ENCODE measurements at places on chromosomes 7 and 10.

DNA sequence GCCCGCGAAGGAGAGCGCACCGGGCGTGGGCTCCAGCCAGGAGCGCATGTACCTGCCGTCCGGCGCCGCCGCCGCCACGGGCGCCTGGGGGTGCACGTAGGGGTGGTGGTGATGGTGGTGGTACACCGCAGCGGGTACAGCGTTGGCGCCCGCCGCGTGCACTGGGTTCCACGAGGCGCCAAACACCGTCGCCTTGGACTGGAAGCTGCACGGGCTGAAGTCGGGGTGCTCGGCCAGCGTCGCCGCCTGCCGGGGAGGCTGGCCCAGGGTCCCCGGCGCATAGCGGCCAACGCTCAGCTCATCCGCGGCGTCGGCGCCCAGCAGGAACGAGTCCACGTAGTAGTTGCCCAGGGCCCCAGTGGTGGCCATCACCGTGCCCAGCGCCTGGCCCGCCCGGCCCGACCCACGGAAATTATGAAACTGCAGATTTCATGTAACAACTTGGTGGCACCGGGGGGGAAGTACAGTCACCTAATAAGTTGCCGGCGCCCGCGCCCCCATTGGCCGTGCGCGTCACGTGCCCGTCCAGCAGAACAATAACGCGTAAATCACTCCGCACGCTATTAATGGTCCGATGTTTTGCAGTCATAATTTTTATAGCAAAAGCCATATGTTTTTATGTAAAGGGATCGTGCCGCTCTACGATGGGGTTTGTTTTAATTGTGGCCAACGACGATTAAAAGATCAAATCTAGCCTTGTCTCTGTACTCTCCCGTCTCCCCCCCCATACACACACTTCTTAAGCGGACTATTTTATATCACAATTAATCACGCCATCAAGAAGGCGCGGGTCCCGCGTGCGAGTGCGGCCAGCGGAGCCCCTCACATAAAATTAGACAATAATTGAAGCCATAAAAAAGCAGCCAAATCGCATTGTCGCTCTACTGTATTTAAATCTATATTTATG lies at the start of gene HOXA9:
TSS of gene HOXA9 (minus strand) at position 449 of the 907 bp plus-strand sequence. CDS start at position 369, 80 bp downstream.
- DNase-seq = no peak

- no peak for DNase-seq
These were observed 6.7 kb downstream of the BNIP3 start for GRCh38 chr10:131975003-131975402.

GRCh38 chr7:18770154-18770811 lies 274.7 kb downstream of the HDAC9 start:
- DNase-seq = no peak

- peak; percentile 79 for DNase-seq
These were observed 2.3 kb upstream of the NOS3 start for GRCh38 chr7:150988230-150989226.

GRCh38 chr10:6218692-6219493 lies 16.2 kb downstream of the PFKFB3 start:
- DNase-seq = no peak

- no peak for DNase-seq
These were observed 31.2 kb downstream of the GSTO2 start for GRCh38 chr10:104300002-104300735.

GRCh38 chr7:131800531-131800930 lies 244.1 kb upstream of the PODXL start:
- DNase-seq = no peak

DNA sequence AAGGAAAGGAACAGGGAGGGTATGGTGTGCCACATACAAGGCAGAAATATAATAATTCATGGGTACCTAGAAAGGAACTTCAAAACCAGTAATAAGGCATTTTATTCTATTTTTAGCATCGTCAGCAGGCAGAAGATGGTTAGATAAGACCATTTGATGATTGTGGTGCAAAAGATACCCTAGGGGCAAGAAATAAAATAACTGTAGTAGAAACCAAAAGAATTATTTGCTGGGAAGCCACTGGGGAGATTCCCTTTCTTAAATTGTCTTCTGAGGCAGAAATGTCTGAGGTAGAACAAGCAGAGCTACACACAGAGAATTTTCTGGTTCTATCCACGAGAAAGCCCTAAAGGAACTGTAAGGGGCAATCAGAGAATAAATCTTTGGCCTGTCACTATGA lies 64.3 kb upstream of the PCGF5 start:
- no peak for DNase-seq

- no peak for DNase-seq
These were observed 49.0 kb downstream of the SCIN start for GRCh38 chr7:12619461-12620069.

DNA sequence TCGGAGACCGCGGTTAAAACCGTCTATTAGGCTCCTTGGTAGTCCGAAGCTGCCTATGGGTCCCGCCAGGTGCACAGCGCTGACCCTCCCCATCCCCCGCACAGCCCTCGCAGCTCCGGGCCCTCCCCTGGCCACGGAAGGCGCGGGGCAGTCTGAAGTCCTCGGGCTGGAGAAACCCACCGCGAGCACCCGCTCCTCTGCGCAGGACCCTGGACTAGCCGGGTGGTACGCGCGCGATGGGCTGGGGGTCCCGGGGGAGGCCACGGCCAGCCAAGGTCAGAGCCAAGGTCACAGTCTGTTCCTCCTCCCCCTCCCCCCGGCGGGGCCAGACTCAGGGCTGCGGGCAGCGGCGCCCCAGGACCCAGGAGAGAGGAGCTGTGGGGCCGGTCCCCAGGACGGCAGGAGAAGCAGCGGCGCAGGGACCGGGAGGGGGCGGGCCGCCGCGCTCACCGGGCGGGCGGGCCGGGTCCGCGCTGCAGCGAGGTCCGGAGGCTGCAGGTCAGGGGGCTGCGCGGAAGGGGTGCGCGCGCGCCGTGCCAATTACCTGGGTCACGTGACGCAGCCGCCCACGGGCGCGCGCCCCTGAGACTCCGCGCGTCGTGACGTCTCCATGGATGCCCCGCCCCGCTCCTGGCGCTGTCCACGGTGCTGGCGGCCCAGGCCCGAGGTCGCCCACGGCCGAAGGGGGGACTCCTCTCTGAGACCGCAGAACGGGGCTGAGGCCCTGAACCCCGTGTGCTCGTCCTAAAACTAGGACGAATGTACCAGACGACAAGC lies at the start of gene OGDHL:
TSS of gene OGDHL (minus strand) at position 535 of the 777 bp plus-strand sequence. CDS start 3,731 bp downstream, outside the sequence.
- DNase-seq = peak; percentile 46

- no peak for DNase-seq
These were observed 99.6 kb upstream of the DIP2C start for GRCh38 chr10:788796-789748.

- no peak for DNase-seq
These were observed 1132.3 kb downstream of the XPNPEP1 start for GRCh38 chr10:108791030-108791429.

DNA sequence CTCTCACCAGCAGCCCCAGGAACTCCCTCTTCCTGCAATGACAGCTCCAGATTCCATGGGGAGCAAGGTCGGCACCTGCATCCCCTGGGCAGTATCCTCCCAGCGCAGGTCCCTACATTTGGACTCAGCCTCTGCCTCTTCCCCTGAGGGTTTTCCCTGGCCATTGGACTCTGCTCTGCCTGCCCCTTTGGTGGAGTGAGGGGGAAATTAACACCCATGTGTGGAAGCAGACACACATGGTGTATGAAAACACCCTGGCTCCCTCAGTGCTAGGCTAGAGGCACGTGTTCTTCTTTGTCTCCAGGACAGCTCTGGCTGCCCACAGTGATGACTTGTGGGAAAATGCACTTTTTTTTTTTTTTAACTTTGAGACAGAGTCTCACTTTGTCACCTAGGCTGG lies 8.4 kb downstream of the PRF1 start:
- DNase-seq = no peak

DNA sequence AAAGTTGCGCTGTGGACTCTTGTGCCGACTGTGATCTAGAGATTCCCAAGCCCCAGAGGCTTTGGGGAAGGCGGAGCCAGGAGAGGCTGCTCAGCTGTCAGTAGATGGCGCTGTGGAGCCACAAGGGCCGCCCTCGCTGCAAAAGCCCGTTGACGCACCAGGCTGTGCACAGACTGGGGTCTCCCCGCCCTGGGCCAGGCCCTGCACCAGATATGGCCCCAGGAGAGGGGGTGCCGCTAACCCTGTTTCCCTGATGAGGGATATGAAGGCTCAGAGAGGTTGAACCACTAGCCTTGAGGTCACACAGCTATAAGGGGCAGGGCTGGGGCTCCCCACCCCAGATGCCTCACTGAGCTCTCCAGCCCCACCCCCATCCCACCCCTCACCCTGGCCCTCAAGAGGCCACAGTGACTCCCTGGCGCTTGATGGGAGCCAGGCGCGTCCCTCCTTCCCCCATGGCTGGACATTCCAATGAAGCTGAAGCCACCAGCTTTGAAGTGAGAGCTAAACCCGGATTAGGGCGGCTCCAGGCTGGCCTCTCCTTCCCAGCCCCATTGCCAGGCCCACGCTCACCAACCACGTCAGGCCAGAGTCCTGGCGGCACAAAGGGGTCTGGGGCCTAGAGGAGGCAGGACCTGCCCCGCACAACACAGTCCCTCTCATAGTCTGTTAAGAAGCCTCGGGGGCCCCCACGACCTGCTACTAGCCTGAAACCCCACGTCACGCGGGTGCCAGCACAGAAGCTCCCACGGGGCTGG lies 26.4 kb downstream of the MYL10 start:
- peak; percentile 58 for DNase-seq

DNA sequence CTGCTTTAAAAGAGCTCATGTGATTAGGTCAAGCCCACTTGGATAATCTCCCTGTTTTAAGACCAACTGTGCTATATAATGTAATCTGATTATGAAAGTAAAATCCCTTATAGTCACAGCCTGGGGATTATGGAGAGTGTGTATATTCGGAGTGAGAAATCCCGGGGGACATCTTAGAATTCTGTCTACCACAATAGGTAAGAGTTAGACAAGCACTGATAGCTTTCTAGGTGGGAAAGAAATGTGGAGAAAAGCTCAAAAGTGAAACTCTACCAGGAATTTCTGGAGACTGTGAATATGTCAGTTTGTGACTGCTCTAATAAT lies 2.9 kb upstream of the VCL start:
- DNase-seq = no peak

DNA sequence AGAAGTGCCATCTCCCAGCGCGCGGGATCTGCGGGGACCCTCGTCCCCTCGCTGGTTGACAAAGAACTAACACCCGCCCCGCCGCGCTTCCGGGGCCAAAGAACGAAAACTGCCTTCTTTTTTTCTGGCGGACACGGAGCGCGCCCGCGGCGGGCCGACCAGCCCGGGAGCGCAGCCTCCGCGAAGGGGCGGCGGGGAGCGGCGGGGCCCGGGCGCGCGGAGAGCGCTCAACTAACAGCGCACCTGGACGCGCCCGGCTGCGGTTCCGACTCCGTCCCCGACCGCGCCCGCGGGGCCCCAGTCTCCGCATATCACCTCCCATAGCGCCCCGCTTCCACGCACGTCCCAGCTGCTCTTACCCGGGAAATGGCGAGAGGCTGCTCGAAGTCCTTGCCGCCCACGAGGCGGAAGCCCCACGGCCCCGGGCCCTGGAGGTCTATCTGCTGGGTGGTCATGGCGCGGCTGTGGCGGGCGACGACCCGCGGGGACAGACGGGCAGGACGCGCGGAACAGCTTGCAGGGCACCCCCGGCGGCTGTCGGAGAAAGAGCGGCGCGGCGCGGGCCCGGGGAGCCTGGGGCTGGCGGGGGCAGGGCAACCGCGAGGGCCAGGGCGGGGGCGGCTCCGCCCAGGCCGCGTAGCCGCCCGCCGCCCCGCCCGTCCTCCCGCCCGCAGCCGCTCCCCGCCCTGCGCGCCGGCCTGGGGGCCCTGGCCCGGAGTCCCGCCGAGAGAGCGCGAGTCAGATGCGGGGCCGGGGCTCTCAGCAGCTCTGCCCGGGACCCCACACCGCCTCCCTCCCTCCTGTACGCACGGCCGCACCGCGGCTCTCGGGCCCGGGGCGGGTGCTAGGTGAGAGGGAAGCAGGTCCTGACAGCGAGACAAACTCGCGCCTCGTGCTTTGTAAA lies at the start of gene PDLIM1:
TSS of gene PDLIM1 (minus strand) at position 543 of the 904 bp plus-strand sequence. CDS start at position 455, 88 bp downstream.
- DNase-seq = peak; percentile 51

- DNase-seq = no peak
These were observed 936.6 kb downstream of the NRG3 start for GRCh38 chr10:82811621-82812020.

GRCh38 chr7:39560408-39560807 lies 5.8 kb upstream of the YAE1 start:
- no peak for DNase-seq

DNA sequence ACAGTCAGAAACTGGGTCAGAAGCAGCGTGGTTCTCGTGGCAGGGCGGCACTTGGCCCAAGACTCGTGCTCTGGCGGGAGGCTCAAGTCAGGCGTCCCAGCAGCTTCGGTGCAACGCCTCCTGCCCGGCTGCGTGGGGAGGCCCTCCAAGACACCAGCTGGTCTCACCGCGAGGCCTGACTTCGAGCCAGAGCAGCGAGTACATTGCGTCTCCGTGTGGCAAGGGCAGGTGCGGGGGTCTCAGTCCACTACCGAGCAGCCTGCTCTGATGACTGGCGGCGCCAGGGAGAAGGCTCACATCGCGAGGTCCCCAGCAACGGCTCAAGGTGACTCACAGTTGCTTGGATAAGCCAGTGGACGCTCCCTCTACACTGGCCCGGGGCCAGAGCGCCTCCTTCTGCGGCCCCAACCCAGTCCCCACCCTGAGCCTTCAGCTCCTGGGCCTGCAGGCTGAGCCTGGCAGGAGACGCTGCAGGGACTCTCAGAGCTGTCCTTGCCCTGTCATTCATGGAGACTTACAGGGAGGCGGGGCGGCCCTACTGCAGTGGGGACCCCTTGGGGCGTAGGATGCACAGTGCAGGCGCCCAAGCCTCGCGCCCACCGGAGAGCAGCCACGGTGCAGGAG lies 41.9 kb upstream of the PRKAR1B start:
- peak; percentile 24 for DNase-seq

DNA sequence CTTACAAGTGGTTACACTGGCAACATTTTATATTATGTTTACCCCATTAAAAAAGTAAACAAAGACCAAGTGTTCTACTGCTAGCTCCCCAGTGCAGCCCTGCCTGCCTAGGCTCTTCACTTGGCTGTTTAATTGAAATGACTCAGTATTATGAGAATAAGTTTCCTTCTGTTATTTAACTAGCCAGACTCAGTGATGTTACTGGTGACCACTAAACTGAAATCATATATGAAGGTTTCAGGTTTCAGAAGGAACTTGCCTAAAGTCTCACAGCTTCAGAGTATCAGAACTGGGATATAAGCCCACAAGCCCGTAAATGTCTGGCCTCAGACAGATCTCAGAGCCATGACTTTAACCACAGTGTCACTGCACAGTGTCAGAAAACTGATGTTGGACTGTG lies 66.8 kb upstream of the EXOC4 start:
- no peak for DNase-seq

GRCh38 chr10:107420196-107420595 lies 255.7 kb upstream of the SORCS1 start:
- no peak for DNase-seq

Data from NCI-H1436 (cell line).